ENCODE measurements at places on chromosomes 2 and 18.

- no peak for DNase-seq
Measured at GRCh38 chr2:47034973-47035609, 119.5 kb upstream of the MCFD2 start.

- no peak for DNase-seq
Measured at GRCh38 chr2:38163006-38163405, 87.1 kb upstream of the CYP1B1 start.

DNA sequence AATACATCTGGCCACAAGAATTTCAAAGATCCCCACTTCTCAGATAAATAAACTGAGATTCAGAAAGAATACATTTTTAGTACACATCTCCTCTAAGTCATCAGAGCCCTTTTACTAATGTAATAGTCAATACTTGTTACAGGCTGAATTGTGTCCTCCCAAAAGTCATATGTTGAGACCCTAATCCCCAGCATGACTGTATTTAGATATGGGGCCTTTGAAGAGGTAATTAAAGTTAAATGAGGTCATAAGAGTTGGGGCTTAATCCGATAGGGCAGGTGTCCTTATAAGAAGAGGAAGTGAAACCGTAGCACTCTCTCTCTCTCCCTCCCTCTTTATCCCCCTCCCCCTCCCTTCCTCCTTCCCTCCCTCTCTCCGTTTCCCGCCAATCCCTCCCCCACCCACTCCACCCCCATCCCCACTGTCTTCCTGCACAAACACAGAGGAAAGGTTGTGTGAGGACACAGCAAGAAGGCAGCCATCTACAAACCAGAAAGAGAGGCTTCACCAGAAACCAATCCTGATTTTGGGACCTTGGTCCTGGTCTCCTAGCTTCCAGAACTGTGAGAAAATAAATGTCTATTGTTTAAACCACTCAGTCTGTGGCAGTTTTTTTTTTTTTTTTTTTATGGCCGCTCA is 66.6 kb upstream of the ZNF397 start:
- peak; percentile 63 for DNase-seq

DNA sequence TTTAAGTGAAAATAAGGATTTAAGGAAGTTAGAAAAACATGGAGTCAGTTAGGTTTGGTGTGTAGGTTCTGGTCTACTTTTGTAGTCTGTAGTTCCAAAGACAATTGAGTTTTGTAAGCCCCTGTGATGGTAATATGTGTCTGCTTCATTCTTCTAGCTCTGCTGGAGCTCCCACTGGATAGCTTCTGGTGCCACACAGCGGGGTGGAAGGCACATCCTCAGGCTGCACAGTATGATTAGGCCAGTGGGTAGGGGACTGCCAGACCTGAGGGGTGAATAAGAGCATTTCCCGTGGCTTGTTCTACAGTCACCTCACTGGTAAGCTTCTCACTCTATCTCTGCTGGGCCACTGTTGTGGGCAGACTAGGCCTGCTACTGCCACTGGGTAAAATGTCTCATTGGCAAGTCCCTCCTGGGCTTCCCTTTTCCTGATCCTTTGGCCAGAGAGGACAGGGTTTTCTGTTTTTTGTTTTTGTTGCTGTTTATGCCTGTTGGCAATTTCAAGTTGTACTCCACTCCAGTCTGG is 44.5 kb downstream of the TMEM131 start:
- DNase-seq = no peak

DNA sequence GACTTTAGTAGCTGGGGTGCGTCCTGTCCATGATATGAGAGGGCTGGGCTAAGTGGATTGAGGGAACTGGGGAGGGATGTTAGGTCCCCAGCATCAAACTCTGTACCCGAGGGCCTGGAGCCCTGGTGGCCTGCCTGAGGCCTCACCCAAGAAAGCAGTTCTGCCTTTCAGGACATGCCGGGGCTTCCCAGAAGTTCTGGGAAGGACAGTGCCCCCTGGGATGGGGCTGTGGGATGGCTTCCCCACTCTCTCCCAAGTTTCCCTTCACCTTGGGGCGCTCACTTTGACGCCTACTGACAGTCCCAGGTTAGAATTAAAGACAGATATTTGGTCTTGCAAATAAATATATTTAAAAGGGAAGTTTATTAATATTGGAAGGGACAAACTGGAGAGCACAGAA is 1.8 kb downstream of the OXER1 start:
- DNase-seq = no peak

DNA sequence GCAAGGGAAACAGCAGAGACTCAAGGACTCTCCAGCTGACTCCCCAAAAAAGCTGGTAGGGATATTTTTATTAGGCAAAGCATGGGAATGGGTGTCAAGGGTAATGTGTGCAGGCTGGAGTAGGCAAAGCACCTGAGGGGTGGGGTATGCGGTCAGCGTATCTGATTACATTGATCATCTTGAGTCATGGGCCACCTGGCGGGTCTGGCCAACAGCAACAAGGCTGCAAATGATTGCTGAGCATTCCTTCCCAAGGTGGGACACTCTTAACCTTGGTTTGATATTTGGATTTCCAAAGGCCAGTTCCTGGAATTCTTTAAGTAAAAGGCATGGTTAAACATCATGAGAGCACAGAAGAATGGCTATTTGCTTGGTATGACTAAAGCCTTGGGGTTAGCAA is 32.6 kb upstream of the CCBE1 start:
- DNase-seq = no peak

DNA sequence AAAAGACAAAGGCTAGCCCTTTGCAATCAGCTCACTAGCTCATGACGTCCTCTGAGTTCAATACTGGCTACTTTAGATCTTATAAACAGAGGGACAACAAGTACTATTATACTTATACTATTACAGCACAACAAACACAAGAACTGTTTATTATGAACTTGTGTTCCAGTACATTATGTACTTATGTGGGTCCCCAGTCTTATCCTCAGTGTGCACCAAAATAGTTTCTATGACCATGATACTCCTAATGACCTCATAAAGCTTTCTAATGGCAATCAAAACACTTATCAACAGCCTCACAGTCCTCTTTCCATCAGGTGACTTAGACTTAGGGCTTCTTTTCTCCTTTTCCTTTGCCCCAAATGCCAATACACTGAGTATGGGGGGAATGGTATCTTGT is 614.4 kb downstream of the CNTNAP5 start:
- DNase-seq = no peak

- no peak for DNase-seq
Measured at GRCh38 chr2:226411205-226411604, 388.4 kb downstream of the IRS1 start.

DNA sequence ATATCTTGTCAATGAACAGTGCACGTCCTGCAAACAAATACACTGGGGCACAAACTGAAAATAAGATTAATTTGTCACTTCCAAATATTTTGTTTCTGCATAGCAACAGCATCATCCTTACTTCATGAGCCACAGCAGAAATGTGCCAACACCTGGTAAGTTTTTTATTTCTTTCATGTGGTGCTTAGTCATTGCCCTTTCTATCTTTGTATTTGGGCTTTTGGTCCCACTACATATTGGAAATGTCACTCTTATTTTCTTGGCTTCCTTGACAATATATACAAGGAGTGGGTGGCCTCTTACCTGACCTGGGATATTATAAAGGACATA is 208.0 kb downstream of the RBM43 start:
- DNase-seq = no peak

- no peak for DNase-seq
Measured at GRCh38 chr2:169265591-169265990, 96.7 kb downstream of the LRP2 start.

DNA sequence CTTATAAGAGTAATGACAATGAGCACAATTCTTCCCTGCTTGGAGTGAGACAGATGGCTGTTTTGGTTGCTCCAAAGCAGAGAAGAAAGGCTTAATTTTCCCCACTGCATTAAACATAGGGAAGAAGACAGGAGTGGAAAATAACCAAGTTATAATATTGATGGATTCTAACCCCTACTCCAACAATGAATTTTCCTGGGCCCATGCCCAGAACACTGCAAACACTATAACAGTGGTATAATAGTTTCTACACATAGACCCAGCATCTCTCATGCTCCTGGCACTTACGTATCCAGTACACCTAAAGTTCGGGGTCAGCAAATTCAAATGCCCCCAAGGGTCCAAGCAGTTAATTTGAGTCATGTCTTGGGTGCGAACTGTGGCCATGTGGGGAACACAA is 613.4 kb downstream of the PLCL1 start:
- DNase-seq = no peak

GRCh38 chr2:149562324-149562723 is 25.3 kb downstream of the MMADHC start:
- no peak for DNase-seq

DNA sequence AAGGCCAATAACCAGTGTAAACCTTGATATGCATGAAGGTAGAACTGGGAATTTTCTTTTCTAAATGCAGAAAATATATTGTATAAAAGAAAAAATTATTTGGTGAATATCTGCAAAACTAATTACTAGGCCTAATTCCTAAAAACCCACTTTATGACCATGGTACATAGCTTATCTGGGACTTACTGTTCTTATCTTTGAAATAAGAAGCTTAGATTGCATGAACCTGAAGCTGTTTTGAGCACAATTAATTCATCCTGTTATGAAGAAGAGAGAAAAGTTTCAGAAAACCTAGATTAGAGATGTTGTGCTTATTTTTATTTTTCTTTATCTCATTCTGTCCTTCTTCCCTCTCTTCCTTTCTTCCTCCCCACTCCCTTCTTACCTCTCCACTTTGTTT is 235.0 kb downstream of the GULP1 start:
- DNase-seq = no peak

DNA sequence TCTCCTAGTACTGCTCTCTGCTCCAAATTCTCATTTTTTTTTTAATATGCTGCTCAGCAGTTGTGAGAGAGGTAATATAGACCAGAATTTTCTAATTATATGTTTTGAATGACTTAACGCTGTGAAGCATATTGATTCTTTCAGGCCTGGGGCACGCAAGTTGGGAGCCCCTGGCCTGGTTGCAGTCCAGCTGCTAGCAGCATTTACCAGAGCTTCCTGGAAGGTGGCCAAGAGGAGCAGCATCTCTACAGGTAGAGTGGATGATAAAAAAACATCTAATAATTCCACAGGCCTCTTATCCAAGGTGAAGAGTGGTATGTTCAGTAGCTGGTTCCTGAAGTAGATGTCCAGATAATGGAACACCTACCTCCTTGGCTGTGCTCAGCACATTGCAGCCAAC is 7.3 kb upstream of the UGP2 start:
- no peak for DNase-seq

DNA sequence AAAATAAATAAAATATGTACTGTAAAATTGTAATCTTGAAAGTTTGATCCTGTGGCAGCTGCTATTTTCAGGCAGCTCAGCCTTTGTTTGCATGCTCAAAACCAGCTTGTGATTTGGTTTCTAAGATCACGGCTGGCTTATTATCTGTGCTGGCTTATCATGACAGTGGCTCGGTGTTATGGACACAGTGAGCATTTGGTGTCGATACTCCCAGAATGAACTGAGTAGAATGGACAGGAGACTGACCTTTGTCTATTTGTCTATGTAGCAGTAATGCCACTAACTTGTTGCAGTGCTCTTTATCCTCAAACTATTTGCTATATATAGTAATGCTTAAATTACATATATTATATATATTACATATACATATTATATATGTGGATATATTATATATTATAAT is 58.8 kb downstream of the NEDD4L start:
- no peak for DNase-seq

GRCh38 chr2:205169464-205169863 is 512.8 kb upstream of the NRP2 start:
- DNase-seq = no peak

DNA sequence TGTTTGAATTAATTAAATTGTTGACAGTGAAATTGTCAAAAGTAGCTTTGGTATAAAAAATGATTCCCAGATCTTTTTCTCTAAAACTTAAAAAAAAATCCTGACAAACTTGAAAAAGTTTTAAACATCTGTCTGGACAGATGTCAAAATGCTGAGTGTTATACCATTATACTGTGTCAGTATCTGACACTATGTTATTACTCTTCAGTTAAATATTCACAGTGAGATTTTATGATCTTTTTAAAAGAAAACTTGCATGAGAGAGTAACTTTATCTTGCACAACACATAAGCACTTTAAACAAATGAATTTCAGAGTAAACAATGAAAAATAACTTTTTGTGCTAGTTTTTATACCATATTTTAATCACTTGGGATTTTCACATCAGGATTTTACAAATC is 167.4 kb downstream of the MEIS1 start:
- no peak for DNase-seq

GRCh38 chr2:149180226-149180875 is 141.9 kb downstream of the LYPD6B start:
- no peak for DNase-seq

DNA sequence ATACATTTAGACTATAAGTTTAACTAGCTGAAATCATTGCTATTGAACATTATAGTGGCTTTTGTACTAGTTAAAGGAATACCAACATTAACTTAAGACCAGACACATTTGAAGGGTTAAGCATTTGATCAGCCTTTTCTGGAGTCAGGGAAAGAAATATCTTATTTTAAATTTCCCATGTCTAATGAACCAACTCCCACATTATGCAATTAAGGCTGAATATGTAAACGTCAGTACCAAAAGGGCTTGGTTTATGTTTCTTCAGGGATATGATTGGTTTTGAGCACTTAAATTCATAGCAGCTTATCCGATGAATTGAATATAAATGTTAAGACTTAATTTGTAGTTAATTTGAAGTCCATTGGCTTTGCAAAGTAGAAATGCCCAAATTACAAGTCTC is 344.5 kb downstream of the KIAA1328 start:
- no peak for DNase-seq

DNA sequence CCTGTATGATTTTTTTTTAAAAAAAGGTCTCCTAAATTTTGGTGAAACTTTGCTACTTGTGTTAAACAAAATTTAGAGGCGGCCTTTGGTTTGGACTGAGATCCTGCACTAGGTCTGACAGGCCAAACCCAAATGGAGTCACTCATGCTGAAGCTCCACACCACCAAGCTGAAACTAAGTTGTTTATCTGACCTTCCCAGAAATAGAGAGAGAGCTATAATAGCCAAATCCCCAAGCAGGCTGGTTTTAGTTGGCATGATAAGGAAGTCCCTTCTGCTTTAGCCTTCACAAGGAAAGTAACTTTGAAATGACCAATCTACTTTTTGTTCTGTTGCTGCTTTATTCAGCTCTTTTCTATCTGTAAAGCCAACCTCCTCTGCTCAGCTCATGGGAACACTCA is 17.1 kb upstream of the THUMPD2 start:
- no peak for DNase-seq

DNA sequence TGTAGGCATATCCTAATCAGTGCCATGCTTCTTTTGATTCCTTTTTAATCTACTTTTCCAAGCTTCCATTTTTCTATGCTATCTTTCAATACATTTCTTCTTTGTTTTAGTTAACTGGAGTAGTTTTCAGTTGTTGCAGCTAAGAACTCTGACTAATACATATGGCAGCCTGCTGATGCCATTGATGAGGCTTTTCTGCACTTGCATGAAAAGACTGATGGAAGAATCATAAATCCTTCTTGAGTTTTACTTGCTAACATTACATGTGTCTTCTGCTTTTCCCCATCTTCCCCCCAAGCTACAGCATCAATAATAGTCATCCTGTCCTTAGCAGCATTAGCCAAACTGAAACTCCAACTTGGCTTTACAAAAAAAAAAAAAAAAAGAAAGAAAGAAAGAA is 203.3 kb downstream of the LRP1B start:
- DNase-seq = no peak

Data from globus pallidus (tissue), 1 donor.